ENCODE measurements at places on chromosomes 13 and 19.
A peak's percentile ranks its signal among the peaks of the same experiment; 100 is the strongest.

- no peak for DNase-seq
Measured at GRCh38 chr19:7657131-7657751, 11.6 kb upstream of the RETN start.

DNA sequence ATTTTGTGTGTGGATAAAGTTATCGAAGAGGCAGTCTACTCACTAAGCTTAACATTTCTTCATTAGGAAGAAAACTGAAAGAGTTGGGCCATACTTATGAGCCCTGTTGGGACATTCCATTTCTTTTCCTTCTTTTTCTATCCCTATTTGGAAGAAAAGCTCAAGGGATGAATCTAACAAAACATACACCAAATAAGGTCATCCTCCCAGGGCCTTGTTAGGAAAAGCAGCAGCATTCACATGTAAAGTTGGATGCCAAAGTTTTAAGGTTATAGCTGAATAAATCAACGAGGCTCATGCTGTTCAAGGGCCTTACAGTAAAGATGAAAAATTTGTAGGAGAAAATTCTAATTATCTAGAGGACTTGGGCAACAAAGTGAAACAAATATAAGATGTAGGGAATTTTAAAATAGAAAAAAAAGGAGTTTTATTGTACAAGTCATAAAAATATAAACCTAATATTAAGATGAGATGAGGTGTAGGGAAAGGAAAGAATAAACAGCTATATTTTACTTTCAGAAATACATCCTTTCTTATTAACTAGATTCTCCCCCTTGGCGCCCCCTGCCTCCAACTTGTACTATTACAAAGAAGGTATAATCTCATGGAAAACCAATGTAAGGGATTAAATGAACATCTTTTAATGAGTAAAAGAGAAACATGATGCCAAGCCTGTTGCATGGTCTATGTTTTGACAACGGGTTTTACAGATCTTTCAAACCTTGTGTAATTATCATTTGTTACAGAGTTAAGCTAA, 160.4 kb downstream of the PCDH20 start:
- no peak for DNase-seq

GRCh38 chr13:91368676-91369440, 21.4 kb downstream of the MIR17HG start:
- DNase-seq = no peak

- DNase-seq = peak; percentile 40
Measured at GRCh38 chr13:51978796-51979556, 32.3 kb downstream of the ATP7B start.

- peak; percentile 82 for DNase-seq
Measured at GRCh38 chr19:511101-511851, 4.0 kb downstream of the TPGS1 start.

DNA sequence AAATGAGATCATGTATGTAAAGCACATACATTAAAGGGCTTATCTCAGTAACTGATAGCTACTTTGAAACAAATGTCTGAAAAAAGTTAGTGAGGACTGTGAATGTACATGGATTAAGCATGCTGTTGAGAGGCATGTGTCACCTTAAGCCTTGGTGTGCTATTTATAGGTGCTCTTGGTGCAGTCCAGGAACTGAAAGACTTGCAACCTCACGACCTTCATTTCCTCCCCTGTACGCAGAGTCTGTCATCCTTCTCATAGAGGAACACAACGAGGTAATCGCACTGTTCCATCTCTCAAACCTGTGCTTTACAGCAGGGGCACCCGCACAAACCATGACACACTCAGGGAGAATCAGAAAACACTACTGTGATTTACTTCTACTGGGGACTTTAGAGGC, 65.6 kb downstream of the UFM1 start:
- peak; percentile 8 for DNase-seq

DNA sequence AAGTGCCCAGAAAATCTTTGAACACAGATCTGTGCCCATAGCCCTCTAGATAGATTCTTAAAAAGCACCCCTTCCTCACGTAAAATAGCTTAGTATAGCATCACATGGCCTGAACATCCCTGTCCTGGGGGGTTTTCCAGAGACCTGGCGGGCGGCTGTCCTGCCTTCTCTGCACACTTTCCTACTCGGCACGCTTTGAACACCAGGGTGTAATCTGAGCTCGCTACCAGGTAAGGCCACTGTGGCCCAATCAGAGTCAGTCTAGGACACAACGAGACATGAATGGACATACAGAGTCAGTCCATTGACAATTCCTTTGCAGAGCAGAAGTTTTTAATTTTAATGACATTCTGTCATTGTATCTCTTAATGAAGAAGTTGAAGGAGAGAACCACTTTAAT, 8.1 kb downstream of the CYP2A13 start:
- no peak for DNase-seq

DNA sequence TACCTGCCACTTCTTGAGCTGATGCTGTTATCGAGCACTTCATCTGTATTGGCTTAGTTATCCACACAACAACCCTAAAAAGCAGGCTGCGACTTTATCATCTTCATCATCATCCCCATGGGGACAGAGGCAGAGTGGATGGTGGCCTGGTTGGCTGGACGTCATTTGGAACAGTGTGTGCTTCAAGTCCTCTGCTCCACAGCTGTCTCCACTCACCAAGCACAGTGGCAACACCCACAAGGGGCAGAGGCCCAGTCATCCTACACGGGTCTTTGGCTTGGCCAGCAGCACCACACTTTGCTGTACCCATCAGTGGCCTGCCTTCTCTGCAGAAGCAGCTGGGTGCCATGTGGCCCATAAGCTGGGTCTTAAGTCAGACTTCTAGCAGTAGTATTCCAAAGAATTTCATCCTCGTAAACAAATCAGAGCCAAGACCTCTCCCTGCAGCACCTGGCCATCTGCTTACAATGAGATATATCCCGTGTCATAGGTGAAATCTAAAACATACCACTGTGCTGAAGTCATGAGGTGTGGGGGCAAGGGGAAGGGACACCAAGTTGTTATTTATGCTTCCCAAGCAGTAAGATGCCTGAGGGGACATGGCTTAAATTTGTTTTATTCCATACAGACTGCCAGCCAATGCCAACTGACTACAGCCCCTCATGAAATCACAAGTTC, 47.9 kb upstream of the EPHX3 start:
- DNase-seq = no peak

DNA sequence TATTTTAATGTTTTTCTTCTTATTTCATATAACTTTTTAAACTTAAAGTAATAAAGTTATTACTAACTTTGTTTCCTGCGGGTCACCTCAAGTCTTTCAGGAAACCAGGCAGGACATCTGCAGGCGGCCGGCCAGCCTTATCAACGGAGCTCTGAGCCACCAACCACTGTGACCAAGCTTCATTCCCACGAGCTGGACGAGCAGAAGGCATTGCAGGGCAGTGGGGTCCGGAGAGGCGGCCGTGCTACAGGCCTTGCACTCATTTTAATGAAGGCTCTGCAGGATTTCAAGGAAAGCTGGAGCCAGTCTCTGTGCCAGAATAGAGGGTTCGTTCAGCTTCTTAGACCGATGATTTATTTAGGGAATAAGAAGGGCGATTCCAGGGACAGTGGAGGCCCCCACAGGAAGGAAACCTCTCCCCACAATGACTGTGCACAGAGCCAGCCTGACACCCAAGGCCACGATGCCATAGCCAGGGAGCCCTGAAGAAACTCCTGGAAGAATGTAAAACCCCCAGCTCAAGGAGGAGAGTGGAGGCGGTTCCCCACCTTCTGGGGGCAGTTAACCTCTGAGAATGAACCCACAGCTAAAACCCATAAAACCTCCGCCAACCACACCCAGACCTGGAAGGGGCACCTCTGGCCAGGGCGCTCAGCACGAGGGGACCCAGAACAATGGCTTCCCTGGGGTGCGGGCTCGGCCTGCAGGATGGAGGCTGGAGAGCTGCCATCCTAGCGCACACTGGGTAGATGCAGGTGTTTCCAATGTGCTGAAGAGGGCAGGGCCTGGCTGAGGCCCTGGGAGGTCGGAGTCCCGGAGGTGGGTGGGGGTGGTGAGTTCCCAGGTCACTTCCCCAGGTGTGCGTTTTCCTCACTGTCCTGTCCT, 75.0 kb downstream of the RASA3 start:
- DNase-seq = no peak

DNA sequence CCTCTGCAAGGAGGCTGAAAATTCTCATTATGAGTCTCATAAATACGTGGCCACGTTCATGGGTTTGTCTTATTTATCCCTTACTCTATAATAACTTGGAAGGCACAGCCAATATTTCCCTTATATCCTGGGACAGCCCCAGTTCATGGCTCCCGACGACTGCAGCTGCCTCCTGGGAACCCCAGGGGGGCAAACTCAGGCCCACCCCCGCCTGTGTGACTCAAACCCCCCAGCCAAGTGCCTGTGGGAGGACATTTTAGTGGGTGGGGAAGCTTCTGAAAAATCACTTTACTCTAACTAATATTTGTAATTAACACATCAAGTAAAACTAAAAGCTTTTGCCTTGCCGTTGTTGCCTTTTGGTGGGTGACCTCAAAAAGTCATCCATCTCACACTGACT, 14.3 kb downstream of the RASA3 start:
- DNase-seq = no peak

GRCh38 chr13:97459215-97459777, 25.3 kb downstream of the RAP2A start:
- no peak for DNase-seq

DNA sequence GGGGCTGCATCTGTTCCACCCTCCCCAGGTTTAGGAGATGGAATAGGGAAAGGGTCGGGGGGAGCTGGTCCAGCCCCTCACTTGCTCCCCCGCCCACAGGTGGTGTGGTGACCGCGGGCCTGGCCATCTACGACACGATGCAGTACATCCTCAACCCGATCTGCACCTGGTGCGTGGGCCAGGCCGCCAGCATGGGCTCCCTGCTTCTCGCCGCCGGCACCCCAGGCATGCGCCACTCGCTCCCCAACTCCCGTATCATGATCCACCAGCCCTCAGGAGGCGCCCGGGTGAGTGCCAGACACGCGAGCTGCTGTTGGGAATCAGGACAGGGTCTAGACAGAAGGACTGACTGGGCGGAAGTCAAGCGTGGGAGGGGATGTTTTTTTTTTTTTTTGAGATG, 3.0 kb downstream of the CLPP start:
- DNase-seq = no peak

DNA sequence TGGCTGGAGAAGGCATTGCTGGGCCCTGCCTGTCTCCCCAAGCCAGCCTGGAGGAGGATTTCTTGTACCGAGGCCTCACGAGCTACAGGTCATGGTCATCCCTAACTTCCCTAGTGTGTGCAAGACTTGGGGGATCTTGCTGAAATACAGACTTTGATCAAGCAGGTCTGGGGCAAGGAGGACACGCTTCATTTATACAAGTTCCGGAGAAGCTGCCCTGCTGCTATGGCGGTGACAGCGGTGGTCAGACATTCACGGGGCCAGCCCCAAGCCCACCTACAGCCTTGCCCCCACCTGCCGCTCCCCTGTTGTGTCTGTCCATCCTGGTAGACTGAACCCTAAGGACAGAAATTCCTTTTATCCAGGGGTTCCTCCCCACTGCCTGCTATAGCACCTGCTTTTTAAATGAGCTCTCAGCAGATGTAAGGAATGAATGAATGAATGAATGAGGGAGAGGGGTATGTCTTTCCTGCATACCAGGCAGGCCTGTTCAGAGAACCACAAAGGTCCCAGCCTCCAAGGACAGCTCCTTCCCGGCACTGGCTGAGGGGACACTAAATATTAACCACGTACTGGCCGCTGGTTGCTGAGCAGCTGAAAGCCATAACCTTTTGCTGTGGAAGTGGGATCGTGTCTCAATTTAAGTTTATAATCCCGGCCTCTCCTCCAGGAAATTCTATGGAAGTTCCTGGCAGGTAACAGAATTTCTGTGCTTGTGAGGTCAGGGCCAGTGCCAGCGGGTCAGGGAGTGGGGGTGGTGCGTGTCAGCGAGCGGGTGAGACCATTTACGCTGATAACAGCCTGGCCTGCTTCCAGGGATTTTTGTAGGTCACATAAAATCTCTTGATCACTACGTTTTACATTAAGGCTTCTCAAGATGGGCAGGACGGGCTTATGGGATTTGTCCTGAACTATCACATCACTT, 27.1 kb downstream of the TSSK6 start:
- peak; percentile 60 for DNase-seq

GRCh38 chr19:3663838-3664237, 36.4 kb downstream of the PIP5K1C start:
- DNase-seq = no peak

DNA sequence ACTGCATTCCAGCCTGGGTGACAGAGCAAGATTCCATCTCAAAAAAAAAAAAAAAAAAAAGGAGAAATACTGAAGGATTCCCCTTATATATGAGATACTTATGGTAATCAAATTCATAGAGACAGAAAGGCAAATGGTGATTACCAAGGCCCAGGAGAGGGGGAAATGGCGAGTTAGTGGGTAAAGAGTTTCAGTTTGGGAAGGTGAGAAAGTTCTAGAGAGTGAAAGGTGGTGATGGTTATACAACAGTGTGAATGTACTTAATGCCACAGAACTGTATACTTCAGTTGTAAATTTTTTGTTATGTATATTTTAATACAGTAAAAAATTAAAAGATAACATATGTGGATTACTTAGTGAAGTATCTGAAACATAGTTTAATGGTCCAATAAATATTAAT, 90.2 kb downstream of the DHRS12 start:
- no peak for DNase-seq

DNA sequence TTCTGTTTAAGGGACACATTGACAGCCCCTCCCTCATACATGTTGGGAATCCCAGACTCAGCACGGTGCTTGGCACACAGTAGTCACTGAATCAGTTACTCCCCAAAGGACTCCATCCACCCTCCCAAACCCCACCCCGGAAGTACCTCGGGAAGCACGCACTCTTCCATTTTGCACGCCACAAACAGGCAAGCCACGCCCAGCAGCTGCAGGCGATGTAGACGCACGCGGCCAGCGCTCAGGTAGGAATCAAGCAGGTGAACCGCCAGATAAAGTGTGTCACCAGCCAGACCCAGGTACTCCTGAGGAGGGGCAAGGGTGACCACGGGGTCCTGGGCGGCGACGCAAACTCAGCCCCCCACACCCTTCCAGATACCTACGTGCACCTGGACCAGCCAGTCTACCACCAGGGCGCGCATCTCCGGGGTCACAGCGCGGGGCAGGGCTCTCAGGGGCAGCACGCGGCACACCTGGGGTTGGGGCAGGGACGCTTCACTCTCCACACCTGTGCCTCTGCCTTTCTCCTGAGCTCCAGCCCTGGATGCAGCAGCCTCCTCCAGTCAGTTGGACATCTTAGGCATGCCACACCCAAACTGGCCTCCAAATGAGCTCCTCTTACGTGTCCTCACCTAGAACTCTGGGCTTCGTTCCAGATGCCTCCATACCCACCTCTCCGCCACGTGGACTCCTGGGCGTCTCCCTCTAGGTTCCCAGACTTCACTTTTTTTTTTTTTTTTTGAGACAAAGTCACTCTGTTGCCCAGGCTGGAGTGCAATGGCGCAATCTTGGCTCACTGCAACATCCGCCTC, 1.9 kb downstream of the CCNP start:
- no peak for DNase-seq

GRCh38 chr19:33432446-33433170, 59.1 kb downstream of the CEBPG start:
- DNase-seq = no peak

GRCh38 chr13:59829690-59830089, 334.0 kb downstream of the DIAPH3 start:
- no peak for DNase-seq

GRCh38 chr19:36408101-36408500, 10.3 kb downstream of the ZFP82 start:
- DNase-seq = no peak

- peak; percentile 85 for DNase-seq
Measured at GRCh38 chr13:112587212-112587763, 665 bp downstream of the TUBGCP3 start.
